ENCODE measurements at places on chromosomes 6 and 20.

- DNase-seq = no peak
Observed at GRCh38 chr6:16305246-16305725, 66.9 kb downstream of the GMPR start.

DNA sequence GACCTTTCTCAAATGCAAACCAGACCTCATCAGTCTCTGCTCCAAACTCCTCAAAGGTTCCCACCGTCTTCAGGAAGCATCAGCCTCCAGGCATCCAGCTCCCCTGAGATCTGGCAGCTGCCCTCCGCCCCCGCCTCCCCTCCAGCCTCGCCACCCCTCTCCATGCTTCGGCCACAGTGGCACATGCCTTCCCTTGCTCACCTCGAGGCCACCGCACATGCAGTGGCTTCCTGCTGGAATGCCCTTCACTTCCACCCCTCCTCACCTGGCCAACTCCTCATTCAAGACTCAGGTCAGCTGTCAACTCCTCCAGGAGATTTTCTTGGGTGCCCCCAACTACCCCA lies 13.4 kb downstream of the KIAA1755 start:
- no peak for DNase-seq

GRCh38 chr20:13313201-13313600 lies 92.1 kb downstream of the ISM1 start:
- no peak for DNase-seq

- DNase-seq = no peak
Observed at GRCh38 chr6:43060034-43060754, 763 bp downstream of the KLC4 start.

- DNase-seq = no peak
Observed at GRCh38 chr6:138400326-138400725, 3.7 kb upstream of the HEBP2 start.

DNA sequence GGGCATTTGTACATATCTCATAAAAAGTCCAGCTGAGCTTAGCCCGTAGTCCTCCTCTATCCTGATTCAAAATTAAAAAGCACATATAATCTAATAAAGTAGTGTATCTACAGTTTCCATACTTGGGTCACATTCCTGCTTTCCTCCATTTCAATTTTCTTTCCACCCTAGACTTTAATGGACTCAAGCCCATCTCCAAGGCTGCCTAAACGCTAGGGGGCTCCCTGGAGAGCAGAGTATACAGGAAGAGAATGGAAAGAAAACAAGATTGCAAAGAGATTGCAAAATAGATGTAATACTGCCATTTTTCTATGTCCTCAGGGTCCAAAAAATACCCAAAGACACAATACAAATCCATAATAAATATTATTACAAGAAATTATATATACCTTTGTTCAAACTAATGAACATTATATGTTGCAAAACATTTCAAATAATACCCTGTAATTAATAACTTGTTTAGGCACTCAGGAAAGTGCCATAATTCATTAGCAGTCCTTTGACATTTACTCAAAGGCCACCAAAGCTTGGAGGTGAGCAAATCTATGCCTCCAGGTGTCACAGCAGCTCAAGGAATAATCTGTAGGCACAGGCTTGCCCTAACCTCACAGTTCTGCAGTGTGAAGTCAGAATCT lies 2.4 kb upstream of the MCM3 start:
- peak; percentile 27 for DNase-seq

Measured in effector CD8-positive, alpha-beta T cell (primary cell).